ENCODE measurements at places on chromosomes 7 and 10. TPM values are rescaled to one million over a fixed set of nuclear protein-coding genes. Genes with fewer than 3 reads are reported as not detected.

The EPHB6 gene
- total RNA-seq = under 0.01 TPM

The GIMAP7 gene
- total RNA-seq = not detected

The TUBB8 gene
- not detected for total RNA-seq

The MYL10 gene
- not detected for total RNA-seq

The NEURL1 gene
- total RNA-seq = 0.17 TPM

The WDR86 gene
- total RNA-seq = 0.95 TPM

The GRM3 gene
- total RNA-seq = not detected
